ENCODE measurements at places on chromosomes 13 and 19.

- no peak for DNase-seq
Observed at GRCh38 chr19:43644181-43644580, 4.5 kb upstream of the CADM4 start.

DNA sequence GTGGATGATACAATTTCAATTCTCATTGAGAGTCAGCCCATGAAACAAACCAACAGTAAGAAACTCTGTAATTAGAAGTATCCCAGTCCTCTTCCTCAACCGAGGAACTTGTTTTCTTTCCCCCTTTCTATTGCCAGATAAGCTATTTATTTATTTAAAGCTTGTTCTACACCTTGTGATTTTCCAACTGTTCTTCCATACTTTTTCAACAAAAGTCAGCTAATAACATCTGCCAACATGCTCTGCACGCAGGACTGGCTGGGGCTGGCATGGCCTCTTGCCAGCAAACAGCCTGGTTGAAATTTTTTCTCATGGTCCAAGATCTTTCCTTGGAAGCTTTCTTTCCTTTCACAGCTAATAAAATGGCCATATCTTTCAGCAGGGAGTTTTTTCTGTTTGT lies 2.9 kb upstream of the IRS2 start:
- no peak for DNase-seq

GRCh38 chr13:113220877-113221276 lies 11.5 kb downstream of the CUL4A start:
- DNase-seq: no peak

DNA sequence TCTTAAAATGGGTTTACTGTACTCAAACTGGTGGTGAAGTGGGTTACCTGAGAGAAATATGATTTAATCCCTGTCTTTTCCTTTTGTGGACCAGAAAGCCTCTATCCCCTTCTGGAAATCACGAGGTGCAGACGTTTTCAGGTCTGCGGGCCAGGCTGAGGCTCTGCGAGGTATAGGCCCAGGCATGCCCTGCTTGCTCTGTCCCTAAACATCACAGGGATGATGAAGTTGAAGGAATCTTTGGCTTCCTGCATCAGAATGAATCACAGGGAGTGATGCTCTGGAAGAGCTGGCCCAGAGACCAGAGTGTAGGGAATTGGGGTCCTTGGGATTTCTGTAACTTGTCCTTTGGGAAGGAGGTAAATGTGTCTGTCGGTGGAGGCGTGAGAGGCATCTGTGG lies 18.4 kb upstream of the CHST8 start:
- DNase-seq: no peak

GRCh38 chr19:15992014-15992413 lies 43.2 kb downstream of the OR10H4 start:
- DNase-seq: no peak

GRCh38 chr19:43983912-43984686 lies at the start of gene ZNF155:
Gene ZNF155 (plus strand): TSS chr19:43984188. CDS start chr19:43988544, 4,356 bp downstream.
- DNase-seq: peak; percentile 91

GRCh38 chr13:32947411-32948276 lies 68.6 kb upstream of the KL start:
- DNase-seq: no peak

DNA sequence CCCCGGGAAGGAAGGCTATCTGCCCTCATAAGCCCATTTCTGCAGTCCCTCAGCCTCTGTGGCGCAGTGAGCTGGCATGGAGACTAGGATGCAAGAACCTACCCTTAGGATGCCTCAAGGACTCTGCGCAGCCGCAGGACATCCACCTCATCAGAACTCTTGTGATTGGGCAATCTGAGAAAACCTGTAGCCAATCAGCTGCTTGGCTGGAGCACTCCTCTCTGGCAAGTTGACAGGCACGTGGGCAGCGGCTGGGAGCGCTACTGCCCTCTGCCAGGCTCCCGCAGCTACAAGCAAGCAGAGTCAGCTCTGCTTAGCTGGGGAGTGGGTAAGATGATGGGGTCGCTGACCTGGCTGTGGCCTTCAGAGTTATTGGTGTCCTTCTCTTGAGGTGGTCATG lies 1.5 kb upstream of the ECSIT start:
- DNase-seq: no peak

GRCh38 chr13:52975161-52975560 lies 53.5 kb upstream of the OLFM4 start:
- no peak for DNase-seq

DNA sequence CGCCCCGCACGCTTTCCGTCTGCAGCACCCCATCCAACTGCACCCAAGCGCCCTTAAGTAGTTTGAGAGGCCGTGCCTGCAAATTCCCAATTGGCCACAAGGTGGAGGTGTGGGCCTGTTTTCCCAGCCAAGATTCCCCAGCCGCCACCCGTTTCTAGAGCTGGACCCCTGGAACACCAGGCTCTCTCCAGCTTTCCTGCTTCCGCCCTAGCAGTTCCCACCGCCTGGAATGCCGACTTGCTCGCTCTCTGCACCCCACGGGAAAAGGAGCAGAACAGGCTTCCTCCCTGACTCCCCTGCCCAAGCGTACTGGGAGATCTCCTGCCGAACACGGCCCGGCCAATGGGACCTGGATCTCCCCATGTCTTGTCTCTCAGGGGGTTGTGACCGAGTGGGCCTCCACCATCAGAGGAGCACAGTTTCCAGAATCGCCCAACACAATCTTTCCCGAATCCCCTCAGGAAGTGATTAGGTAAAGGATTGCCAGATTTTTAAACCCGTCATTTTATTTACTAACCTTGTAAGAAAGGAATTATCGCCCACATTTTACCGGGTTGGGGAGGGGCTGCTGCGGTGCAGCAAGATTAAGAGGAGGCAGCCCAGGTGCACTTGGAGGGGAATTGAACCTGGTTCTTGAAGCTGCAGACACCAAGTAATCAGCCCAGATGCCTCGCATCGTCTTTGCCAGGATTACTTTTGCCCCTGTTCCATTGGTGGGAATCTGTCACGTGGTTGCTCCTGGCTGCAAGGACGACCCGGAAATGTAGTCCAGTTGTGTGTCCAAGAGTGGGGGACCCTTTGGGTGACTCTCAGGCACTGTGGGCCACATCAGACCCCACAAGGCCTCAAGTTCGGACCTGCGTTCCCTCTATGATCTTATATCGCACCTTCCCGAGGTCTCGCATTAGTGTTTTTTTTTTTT lies 3.5 kb upstream of the NAPSA start:
- DNase-seq: peak; percentile 91

GRCh38 chr13:73702419-73703071 lies 431.7 kb downstream of the KLF12 start:
- DNase-seq: no peak

- DNase-seq: no peak
Observed at GRCh38 chr13:71754407-71754974, 112.5 kb downstream of the DACH1 start.

- DNase-seq: no peak
Observed at GRCh38 chr13:69970520-69970919, 137.1 kb upstream of the ATXN8OS start.

GRCh38 chr13:27918041-27918917 lies 1.5 kb upstream of the PDX1 start:
- DNase-seq: no peak

DNA sequence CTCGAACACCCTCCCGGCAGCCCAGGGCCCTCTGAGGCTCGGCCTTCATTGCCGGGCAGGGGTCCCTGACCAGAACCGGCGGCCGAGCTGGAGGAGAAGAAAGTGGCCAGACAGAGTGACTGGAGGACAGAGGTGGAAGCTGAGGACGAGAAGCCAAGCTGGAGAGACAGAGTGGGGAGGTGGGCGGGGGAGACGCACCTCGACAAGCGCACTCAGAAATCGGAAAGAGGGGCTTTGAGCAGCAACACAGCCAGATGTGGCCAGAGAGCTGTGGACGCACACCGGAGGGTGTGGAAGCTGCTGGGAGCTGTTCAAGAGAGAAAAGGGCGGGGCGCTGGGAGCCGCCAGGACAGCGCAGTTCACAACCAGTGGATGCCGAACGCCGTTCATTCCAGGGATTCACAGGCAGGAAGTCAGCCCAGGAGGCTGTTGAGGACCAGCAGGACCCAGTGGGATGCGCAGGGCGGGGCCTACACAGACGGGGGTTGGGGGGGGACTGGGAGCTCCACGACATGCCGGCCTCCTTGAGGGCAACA lies 28.2 kb upstream of the C13orf46 start:
- no peak for DNase-seq

DNA sequence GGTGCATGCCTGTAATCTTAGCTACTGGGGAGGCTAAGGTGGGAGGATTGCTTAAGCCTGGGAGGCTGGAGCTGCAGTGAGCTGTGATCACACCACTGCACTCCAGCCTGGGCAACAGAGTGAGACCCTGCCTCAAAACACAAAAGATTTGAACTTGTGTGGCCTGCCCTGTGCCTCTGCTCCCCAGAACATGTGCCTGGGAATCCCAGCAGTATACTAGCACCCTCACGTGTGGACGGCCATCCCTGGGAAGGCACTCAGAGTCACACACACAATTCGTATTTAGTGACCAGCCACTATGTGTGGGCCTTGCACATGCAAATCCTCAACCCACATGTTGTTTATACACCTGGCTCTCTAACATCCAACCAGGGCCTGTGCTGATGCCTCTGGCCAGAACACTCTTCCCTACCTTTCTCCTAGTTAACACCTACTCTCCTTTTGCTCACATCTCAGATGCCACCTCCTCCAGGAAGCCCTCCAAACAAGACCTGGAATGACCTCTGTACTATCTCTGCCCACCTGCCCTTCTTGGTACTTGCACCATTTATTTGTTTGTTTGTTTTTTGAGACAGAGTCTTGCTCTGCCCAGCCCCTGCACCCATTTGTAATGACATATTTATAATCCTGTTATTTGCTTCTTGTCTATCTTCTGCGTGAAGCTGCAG lies 7.7 kb downstream of the GADD45B start:
- DNase-seq: no peak

DNA sequence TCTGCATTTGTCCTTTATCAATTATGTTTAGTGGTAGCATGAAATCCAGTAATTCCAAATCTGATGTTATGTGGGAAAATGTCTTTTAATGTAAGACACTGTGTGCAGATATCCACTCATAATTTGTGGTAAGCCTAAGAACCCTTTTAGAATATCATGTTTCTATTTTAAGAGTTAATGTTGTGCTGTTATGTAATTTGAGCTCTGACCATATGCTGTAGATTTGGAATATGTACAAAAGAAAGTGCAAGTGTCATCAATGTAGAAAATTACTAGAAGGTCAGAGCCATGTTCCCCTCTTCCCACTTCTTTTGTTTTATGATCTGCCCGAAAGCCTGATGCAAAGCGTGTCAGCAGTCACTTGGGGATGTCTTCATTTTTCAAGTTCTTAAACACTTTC lies 44.5 kb downstream of the SCEL start:
- no peak for DNase-seq

- no peak for DNase-seq
Observed at GRCh38 chr13:97407540-97407939, 26.4 kb upstream of the RAP2A start.

DNA sequence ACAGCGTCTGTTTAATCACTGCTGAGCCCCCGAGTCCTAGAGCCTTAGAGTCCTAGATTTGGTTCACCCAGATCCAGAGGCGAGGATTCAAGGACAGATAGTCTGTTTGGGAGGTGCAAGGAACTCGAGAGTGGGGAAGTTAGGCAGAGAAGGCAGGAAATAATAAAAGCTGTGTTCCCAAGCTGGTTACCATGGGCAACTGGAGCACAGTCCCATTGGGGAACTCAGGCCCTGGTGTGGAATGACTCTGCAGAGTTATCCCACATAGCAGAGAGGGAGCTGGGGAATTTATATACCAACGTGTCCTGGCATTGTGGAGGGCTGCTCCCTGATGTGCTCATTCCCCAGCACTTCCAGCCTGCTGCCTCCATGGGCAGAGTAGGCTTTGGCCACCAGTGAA lies 9.7 kb downstream of the IGSF23 start:
- DNase-seq: no peak

DNA sequence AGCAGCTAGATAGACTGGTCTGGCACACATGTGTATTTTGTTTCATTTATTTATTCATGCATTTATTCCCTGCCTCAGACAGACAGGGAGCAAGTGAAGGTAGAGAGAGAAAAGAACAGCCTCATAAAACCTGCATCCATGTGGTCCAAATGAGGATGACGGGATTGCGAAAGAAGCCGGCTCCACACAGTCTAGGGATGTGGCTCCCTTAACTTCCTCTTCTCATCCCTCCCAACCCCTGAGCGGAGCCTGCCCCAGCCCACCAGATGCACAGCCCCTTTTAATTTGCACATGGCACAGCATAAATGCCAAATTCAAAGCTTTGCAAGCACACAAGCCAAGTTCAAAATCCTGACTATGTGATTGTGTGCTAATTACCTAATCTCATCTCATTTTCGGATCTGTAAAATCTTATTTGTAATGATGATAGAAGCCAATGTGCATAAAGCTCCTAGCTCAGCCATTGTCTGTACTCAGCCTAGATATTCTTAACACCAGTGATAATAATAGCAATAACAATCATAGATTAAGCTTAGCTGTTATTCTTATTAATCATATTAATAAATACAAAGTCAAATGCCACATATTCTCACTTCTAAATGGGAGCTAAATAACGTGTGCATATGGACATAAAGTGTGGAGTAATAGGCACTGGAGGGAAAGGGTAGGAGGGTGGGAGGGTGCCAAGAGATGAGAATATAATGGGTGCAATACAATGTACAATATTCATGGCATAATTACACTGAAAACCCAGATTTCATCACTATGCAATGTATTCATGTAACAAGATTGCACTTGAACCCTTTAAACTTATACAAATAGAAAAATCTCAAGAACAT lies 156.3 kb downstream of the DCT start:
- DNase-seq: no peak

- DNase-seq: peak; percentile 58
Observed at GRCh38 chr19:4503132-4503824, 15.0 kb downstream of the PLIN4 start.

- DNase-seq: no peak
Observed at GRCh38 chr13:52760077-52760476, 20.5 kb upstream of the CNMD start.

- DNase-seq: no peak
Observed at GRCh38 chr19:37564624-37565369, 29.8 kb downstream of the ZNF571 start.

GRCh38 chr13:111239764-111240670 lies 80.4 kb upstream of the TEX29 start:
- no peak for DNase-seq

- no peak for DNase-seq
Observed at GRCh38 chr13:41645331-41645730, 188.0 kb downstream of the RGCC start.

DNA sequence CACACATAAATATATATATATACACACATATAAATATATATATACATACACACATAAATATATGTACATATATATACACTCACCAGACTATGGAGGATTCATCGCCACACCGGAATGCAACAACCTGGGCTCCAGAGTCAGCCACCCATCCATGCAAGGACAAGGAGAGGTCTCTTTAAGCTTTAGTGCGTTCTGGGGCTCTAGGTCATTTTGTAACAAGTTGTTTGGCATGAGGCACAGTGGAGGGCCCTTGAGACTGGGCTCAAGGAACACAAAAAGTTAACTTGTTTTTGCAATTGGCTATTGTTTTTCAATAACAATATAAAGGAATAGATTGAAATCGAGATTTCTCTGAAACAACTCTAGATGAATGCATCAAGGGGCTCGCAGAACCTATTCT lies 4.9 kb upstream of the ZNF90 start:
- no peak for DNase-seq

- DNase-seq: no peak
Observed at GRCh38 chr13:99191900-99192399, 8.7 kb upstream of the UBAC2 start.

GRCh38 chr13:48160606-48161278 lies 65.8 kb upstream of the MED4 start:
- DNase-seq: no peak

All from left forelimb (tissue), 1 donor.